ENCODE measurements at places on chromosomes 11 and 22.

GRCh38 chr22:40805239-40805638 lies 13.9 kb downstream of the SLC25A17 start:
- no peak for DNase-seq

GRCh38 chr11:115693002-115693401 lies 188.8 kb upstream of the CADM1 start:
- no peak for DNase-seq

GRCh38 chr11:1746511-1746931 lies 3.9 kb downstream of the IFITM10 start:
- no peak for DNase-seq

GRCh38 chr11:18792827-18793226 lies 1.2 kb upstream of the PTPN5 start:
- no peak for DNase-seq

Measured in stimulated activated naive CD4-positive, alpha-beta T cell (primary cell).